ENCODE measurements at places on chromosomes 11 and 22.

DNA sequence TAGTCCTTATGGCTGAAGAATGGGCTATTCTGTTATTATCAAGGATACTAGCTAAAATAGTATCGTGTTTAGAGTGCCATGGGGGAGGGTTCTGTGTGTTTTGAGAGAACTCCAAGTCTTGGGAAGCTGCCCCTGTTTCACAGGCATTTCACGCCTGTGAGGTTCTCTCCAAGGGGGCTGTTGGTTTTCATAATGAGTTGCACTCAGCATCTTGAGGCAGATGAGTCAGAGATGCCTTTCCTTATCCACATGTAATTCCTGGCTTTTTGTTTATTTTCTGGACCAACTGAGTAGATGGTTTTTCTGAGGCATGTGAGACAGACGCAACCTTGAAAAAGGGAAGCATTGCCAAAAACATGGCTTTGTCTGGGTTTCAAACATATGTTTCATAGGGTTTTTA is 203.7 kb downstream of the ARHGAP42 start:
- no peak for DNase-seq

DNA sequence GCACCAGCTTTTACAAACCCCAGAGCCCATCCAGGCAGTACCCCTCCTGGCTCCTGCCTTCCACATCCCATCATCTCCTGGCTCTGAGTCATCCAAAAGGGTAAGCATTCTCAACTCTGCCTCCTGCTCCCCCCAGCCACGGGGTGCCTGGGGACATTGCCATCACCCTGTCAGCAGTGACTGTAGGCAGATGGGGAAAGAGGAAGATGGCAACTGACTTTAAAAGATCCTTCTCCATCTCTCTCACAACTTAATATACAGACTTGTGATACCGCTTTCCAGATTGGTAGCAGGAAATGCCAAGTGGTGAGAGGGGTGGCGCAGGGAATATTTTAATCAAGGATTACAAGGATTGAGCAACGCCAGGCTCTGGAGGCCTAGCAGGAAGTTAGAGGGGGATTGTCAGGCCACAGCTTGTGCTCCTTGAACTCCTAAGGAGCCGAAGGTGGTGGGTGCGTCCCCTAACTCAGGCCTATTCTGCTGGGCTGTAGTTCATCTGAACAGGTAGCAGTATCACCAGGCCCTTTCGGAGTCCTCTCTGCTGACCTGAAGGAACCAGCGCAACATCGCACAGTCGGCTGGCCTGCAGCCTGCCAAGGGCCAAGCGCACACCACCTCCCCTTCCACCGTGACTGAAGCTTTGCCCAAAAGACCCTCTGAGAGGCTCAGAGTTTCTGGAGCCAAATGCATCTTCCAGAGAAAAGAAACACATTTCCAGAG is 83.3 kb downstream of the ZC3H12C start:
- DNase-seq = no peak

- no peak for DNase-seq
These were observed 4.6 kb downstream of the FGF4 start for GRCh38 chr11:69770540-69770939.

GRCh38 chr11:44524751-44525201 is 40.7 kb upstream of the CD82 start:
- DNase-seq = no peak

GRCh38 chr11:109960831-109961230 is 132.4 kb upstream of the ZC3H12C start:
- no peak for DNase-seq

DNA sequence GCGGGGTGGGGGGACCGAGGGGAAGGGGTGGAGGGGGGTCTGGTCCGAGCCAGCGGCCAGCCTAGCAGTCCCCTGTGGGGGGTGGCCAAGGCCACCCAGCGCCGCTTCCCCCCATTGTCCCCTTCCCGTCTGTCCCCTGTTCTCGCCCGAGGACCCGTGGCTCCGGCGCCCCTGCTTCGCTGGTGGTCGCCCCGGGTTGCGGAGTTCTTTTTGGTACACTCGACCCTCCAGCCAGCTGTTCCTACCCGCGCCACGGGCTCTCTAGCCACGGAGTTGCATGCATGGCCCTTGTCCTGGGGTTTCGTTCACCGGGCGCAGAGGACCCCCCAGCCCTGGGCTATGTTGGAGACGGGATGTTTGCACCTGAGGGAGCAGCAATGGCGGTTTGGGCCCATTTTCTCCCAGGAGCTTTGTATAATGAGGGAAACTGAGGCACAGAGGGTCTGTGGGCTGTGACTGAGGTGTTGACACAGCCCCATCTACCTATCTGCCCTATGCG is 489 bp downstream of the RNF214 start:
- no peak for DNase-seq

DNA sequence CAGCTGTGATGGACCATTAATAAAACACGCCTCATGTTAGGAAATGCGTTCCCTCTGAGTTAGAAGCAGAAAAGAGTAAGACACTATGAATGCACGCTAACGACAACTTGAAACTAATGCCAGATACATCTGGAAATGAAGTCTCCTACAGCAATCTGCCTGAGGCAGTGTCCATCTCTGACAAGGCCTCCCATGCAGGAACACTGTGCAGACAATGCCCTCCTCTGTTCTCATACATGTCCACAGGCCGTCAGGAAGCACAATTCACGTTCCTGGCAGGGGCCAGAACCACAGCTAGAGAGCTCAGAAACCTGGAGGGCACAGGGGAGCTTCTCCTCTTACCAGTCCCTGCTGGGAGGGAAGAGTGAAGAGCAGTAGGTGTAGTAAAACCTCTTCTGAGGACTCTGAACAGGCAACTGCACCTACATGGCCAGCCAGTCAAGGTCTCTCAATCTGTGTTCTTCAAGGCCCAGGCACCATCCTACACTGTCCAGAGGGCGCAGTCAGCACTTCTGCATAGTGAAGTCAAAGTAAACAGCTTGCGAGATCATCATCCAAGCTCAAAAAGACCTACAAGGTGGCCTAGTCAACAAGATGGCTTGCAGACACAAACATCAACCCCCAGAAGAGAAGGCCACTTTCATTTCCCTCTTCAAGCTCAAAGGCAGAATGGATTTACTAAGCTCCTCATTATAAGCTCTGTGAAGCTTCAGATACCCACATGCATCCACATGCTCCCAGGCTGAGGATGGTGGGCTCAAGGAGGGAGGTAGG is 41.5 kb upstream of the CYP2D6 start:
- no peak for DNase-seq

DNA sequence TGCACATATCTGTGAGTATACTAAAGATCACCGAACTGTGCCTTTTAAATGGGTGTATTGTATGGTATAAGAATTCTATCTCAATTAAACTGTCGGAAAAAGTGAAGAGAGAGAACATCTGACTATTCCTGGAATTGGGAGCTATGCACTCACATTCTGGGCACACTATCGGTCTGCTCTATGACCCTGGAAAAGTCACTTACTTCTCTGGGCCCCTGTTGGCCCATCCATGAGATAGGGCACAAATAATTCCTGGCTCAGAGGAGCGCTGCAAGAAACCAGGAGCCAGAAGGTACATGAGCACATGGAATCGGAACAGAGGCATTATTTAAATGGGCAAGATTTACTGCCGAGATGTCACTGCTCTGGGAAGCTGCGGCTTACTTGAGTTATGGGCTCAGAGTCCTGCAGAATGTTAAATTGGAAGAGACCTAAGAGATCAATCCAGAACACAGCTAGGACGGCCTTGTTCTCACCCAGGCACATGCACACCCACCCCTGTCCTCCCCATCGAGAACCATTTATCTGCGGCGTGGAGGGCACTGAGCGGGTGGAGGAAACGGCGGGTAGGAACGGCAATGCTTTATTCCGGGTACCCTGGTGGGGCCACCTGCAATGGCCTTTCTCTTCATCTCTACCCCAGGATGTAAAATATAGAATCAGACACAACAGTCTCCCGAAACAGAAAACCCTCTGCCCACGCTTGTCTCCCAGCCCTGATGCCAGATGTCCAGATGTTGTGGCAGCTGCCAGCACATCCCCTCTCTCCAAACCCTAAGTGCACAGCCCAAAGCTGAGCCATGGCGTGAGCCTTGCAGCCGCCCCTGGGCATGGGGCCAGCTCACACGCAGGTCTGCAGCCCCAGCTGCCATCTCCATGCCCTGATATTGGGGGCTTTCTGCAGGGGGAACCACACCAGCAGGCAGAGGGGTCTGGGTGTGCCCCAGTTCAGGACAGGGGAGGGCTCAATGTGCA is 142.4 kb downstream of the DSCAML1 start:
- DNase-seq = no peak

- DNase-seq = no peak
These were observed at the start of gene ALDH3B2 for GRCh38 chr11:67674442-67674871. Gene ALDH3B2 (minus strand): TSS chr11:67674623. CDS start chr11:67666935, 7,688 bp downstream.

DNA sequence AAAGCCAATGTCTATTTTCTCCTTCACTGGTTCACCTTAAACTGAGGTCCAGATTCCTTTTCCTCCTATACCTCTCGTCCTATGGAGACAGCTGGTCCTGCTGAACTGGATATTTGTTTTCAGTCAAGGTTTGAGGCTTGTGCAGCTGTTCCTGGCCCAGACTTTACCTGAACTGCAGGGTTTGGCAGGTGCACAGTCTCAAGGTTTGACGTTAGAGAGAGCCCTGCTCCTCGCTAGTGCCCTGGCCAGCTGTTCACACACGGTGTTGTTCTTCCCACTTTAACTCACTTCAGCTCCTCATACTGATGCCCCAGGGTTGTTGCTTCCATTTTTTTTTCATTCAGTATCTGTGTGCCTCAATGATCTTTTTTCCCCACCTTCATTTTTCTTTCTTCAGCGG is 74.0 kb upstream of the TTC12 start:
- DNase-seq = no peak

GRCh38 chr22:19213442-19214077 is 35.0 kb upstream of the SLC25A1 start:
- DNase-seq = no peak

Measured in AML-193 (cell line).